Immature natural killer cell (primary cell): ENCODE measurements at places on chromosomes 12 and 14.
A peak's percentile ranks its signal among the peaks of the same experiment; 100 is the strongest.

DNA sequence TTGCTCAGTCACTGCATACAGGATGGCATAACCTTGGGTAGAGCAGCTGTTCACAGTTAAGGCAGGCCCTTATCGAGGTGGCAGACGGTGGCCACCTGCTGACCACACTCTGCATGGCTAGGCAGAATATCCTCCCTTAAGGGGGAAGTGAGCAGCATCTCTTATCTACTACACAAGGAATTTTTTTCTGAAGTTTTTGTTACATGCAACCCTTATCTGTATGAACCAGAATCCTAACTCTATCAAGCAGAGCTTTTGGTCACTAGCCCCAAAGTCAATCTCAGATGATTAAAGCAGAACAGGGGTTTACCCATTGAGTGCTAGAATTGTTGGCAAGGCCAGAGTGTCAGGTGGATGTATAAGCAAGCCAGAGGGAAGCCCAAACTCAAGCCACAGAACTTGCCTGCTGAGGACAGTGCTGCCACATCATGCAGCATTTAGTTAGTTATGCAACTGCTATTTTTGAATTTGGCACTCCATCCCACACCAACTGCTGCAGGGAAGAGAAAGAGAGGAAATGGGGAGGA, 192.8 kb downstream of the TBX5 start:
- DNase-seq = no peak

DNA sequence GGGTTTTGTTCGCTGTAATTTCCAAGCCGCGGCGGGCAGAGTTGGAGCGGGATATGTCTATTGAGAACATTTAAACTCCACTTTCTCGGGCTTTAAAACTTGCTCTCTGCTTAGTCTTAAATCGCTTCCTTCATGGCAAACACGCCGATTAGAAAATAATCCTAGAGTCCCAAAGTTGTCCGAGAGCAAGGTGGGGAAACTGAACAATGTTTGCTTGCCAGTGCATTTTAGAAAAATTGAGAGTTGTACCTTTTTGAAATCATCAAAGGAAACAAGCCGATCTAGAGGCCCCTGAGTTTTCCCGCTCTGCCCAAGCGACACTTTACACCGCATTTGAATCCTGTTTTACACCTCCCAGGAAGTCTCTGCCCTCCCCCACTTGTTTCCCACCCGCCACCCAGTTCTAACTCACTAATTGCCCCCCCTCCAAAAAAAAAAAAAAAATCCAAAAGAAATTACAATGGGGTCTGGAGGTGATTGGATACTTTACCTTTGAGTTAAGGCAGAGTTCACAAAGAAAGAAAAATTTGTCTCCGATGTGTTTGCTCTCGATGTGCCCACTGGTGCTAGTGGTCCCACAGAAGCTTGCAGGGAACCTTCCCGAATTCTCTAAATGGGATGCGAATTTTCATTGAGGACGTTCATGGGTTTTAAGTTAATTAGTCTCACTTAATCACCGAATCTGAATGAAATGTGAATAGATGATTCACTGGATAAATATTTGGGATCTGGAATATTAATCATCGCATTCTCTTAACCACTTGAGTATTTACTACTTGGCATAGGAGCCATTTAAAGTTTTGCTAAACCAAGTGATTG, 2.3 kb downstream of the HMGA2 start:
- DNase-seq = no peak

- DNase-seq = no peak
These were observed 42.9 kb upstream of the FAM222A start for GRCh38 chr12:109670731-109671130.

GRCh38 chr14:94014382-94014781, 11.8 kb upstream of the OTUB2 start:
- no peak for DNase-seq

DNA sequence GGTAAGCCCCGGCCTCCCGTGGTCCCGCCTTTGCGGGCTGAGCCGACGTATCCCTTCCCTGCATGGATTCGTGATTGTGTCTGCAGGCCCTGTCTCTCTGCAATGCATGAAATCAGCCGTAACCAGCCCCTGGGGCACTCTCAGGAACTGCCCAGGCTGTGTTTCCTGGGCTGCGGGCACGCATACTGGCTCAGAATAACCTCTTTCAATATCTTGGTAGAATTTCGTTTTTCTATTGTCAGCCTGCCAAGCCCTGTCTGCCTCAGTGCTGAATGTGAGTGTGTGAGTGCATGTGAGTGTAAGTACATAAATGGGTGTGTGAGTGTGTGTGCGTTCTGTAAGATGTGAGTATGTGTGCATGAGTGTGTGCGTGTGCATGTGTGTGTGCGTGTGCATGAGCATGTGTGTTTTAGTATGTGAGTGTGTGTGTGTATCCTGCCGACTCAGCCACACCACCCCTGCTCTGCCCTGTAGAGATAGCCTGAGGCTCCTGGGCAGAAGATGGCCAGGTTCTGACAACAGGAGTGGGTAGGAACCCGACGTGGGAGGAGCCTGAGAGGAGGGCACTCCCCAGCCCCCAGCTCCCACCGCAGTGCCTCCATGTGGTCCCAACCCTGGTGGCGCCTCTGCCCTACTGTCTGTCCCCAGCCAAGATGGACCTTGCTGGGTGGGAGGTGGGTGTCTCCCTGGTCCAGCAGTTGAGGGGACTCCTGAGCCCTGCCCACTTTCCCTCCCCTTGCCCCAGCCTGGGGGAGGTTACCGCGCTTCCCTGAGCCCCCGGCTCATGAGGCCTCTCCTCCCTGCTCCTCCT, 268.8 kb downstream of the ADGRD1 start:
- no peak for DNase-seq

DNA sequence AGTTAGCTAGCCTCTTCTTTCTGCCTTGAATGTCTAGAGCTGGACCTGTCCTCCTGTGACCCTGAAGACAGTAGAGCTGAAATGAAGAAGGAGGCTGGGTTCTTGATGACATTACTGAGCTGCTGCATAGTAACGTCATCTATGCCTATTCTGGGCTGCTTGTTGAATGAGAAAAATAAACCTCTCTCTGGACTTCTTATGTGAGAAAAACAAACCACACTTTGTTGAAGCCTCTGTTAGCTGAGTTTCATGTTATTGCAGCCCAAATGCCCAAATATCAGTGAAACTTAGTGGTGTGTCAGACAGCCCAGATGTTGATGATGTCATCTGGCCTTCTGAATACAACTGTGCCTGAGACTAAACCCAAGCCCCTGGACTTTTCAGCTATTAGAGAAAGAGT, 67.0 kb upstream of the MAX start:
- no peak for DNase-seq

GRCh38 chr12:15547063-15547462, 224.8 kb downstream of the PTPRO start:
- no peak for DNase-seq

DNA sequence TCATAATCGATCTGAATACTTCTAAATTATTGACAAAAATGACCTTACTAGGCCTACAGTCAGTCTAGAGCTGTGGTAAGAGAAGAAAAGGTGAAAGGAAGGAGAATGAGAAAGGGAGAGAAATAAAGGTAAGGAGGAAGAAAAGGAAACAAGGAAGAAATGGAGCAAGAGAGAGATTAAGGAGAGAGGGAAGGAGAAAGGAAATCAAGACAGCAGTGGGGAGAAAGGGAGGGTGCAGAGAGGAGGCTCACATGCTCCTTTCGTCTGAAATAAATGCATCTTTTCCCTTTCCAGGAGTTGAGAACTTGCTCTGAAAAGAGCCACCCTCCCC, 3.7 kb downstream of the RNASE9 start:
- DNase-seq = no peak

- DNase-seq = no peak
These were observed 170.6 kb downstream of the CRADD start for GRCh38 chr12:93847517-93848474.

GRCh38 chr12:130714091-130714590, 2.0 kb downstream of the RIMBP2 start:
- no peak for DNase-seq

DNA sequence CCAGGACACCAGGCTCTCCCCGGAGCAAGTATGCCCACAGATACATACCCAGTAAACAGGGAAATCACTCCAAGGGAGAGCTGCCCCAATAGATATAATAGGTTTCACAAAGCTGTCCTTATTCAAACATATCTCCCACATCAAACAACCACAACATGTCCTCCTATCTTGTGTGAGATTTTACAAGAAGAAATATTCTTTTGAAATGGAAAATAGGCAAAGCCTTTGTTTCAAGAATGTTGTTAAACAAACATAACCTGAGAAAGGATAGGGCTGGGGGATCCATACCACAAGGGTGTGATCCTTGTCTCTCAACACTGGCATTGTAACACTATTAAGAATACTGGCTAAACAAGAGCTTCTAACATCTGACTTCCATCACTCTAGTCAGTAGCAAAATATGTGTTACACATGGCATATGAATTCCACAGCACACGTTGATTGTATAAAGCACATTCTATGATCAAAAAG, 32.9 kb downstream of the LGR5 start:
- DNase-seq = no peak

GRCh38 chr12:114998750-114999128, 314.8 kb upstream of the TBX3 start:
- no peak for DNase-seq

GRCh38 chr14:94888121-94888520, 118.2 kb upstream of the GSC start:
- no peak for DNase-seq

- peak; percentile 53 for DNase-seq
These were observed 12.3 kb downstream of the CCDC88C start for GRCh38 chr14:91405241-91405721.

DNA sequence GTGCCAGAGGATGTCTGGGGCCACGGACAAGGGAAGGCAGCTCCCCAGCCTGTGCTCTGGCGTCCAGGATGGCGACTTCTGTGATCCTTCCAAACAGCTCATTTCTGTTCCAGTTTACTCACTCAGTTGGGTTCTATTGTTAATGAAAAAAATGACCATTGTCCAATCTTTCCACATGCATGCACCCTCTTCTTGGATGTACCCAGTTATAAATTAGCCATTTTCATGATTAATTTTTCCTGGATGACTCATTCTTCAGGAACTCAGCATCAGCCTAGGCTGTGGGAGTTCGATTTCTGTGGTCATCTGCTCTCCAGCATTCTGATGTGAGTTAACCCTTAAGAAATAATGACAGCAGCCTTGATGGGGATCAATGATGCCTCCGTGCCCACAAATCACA, 926.8 kb downstream of the BCL11B start:
- no peak for DNase-seq

DNA sequence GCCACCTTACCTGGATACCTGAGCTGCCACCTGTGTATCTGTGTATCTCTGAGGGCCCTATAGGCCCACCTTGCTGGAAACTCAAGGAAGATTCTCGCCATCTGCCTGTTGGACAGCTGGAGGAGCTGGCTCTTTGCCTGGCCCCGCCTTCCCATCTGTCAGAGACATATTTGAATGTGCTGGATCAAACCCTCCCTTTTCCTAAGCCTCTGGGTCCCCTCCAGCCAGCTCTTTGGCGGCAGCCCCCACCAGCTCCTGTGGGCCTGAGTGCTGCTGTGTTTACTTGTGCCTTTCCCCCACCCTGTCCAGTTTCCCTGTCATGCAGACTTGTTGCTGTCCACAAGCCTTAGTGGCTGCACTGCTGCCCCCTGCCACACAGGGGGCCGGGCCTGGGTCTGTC, 55.9 kb upstream of the SRSF5 start:
- DNase-seq = no peak

DNA sequence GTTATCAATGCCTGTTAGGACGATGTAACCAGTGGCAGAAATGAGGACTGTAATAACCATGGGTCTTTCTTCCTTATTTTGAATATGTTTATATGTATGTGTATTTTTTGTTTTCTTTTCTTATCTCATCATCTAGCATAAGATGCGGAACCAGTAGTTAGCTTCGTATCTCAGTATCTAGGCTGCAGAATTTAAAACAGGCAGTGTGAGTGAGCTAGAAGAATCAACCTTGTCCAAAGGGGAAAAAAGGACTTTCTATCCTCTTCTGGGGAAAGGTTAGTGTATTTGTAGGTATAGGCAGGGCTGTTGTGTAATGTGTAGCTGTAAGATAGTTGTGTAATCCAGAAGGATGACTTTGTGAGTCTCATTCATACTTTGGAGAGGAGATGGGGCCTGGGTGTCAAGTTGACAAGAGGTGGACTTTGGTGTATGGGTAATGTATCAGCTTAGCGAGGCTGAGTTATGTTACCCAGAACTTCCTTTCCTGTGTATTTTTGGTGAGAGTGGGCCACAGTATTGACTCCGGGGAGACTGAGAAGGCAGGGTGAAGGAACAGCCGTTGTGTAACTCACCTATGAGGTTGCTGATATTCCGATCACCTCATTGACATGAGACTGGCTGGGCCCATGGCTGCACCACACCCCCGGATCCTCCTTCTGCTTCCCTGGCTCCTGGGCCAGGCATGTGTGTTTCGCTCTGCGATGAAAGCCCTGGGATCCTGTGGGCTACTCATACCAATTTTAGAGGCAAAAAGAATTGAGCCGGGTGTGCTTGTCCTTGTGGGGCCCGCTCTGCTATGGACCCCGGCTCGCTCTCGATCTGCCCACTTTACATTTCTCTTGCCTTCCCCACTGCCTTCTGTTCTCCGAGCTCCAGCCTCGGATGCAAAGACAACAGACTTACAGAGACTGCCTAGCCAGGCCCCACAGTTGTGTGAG, 24.3 kb downstream of the DLK1 start:
- no peak for DNase-seq

DNA sequence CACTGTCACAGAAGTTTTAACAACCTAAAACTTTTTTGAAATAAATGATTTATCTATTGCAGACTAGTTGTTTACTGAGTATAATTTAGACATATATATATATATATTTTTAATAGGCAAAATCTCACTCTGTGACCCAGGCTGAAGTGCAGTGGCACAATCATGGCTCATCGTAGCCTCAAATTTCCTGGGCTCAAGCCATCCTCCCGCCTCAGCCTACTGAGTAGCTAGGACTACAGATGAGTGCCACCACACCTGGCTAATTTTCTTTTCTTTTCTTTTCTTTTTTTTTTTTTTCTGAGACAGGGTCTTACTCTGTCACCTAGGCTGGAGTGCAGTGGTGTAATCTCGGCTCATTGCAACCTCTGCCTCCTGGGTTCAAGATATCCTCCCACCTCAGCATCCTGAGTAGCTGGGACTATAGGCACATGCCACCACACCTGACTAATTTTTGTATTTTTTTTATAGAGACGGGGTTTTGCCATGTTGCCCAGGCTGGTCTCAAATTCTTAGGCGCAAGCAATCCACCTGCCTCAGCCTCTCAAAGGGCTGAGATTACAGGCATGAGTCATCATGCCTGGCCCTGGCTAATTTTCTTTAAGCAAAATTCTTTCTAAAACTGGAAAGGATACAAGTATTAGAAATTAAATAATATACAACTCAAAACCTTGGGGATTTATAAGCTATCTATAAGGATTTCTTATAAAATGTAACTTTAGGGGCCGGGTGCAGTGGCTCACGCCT, 23.1 kb downstream of the EEA1 start:
- no peak for DNase-seq

DNA sequence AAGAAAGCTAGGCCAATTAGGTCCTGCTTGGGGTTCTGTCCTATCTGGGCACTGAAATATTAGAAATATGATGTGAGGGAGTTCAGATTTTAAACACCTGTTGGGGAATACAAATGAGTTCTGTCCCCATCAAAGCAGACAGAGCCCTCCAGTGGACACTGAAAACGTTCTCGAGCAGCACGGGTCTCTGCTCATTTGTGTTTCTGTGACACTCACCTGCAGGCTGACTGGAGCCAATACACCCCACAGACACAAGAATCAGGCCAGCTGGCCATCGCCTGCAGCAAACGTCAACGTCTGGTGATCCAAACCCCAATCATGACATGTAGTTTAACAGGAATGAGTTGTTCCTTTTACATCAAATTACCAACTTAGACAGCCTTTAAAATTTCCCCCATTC, 493.4 kb upstream of the TMEM132C start:
- DNase-seq = no peak
